Keratinocyte (primary cell): ENCODE measurements at places on chromosomes 6 and 20. TPM values are rescaled to one million over a fixed set of nuclear protein-coding genes. Genes with fewer than 3 reads are reported as not detected.

- H3K4me3 ChIP-seq = no peak overlapping the region
- no peaks in the 10 kb centered on the region for H3K36me3 ChIP-seq
- no peak overlapping the region for H3K27ac ChIP-seq
- no peak for DNase-seq
- no peaks in the 10 kb centered on the region for H3K4me1 ChIP-seq
- H3K27me3 ChIP-seq = no peaks in the 10 kb centered on the region
These were observed 149.0 kb upstream of the FUT9 start for GRCh38 chr6:95866732-95867131.

GRCh38 chr6:13920552-13920951 lies 4.2 kb upstream of the RNF182 start:
- no peak overlapping the region for H3K4me3 ChIP-seq
- peaks cover 20% of the 10 kb centered on the region for H3K4me1 ChIP-seq
- DNase-seq = no peak
- H3K27me3 ChIP-seq = peaks cover 10% of the 10 kb centered on the region

DNA sequence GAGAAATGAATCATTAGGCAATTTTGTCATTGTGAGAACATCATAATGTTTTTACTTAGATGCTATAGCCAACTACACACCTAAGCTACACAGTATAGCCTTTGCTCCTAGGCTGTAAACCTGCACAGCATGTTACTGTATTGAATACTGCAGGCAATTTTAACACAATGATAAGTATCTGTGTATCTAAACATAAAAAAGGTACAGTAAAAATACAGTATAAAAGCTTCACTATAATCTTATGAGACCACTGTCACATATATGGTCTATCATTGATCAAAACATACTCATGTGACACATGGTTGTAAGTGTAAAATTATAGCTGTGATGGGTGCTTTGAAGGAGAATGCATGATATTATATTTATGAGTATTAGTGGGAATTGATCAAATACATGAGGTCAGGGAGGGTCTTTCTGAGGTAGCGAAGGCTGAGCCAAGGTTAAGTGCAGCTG lies 29.2 kb upstream of the CCN2 start:
- H3K36me3 ChIP-seq = no peaks in the 10 kb centered on the region
- DNase-seq = no peak
- H3K27ac ChIP-seq = no peak overlapping the region
- H3K4me1 ChIP-seq = no peaks in the 10 kb centered on the region

- no peak overlapping the region for H3K4me3 ChIP-seq
- H3K36me3 ChIP-seq = peaks cover 23% of the 10 kb centered on the region
- H3K27ac ChIP-seq = no peak overlapping the region
- no peaks in the 10 kb centered on the region for H3K27me3 ChIP-seq
These were observed 1.5 kb upstream of the ADNP start for GRCh38 chr20:50932691-50933280.

GRCh38 chr6:119960036-119960435 lies 610.5 kb upstream of the MAN1A1 start:
- no peak overlapping the region for H3K27ac ChIP-seq
- H3K4me1 ChIP-seq = no peaks in the 10 kb centered on the region
- H3K4me3 ChIP-seq = no peak overlapping the region
- DNase-seq = no peak

GRCh38 chr6:64505312-64505711 lies 869.7 kb downstream of the PHF3 start:
- no peaks in the 10 kb centered on the region for H3K36me3 ChIP-seq
- DNase-seq = no peak
- H3K4me1 ChIP-seq = no peaks in the 10 kb centered on the region
- H3K27ac ChIP-seq = no peak overlapping the region
- no peaks in the 10 kb centered on the region for H3K27me3 ChIP-seq

GRCh38 chr6:165961233-165961632 lies 206.4 kb downstream of the TBXT start:
- no peaks in the 10 kb centered on the region for H3K36me3 ChIP-seq
- DNase-seq = no peak
- no peak overlapping the region for H3K4me3 ChIP-seq
- no peaks in the 10 kb centered on the region for H3K4me1 ChIP-seq
- no peak overlapping the region for H3K27ac ChIP-seq

- no peak overlapping the region for H3K27ac ChIP-seq
- H3K27me3 ChIP-seq = no peaks in the 10 kb centered on the region
- H3K36me3 ChIP-seq = no peaks in the 10 kb centered on the region
- H3K4me1 ChIP-seq = no peaks in the 10 kb centered on the region
These were observed 374.7 kb downstream of the ZFAND3 start for GRCh38 chr6:38194282-38194572.

- no peaks in the 10 kb centered on the region for H3K27me3 ChIP-seq
- no peak overlapping the region for H3K27ac ChIP-seq
- no peaks in the 10 kb centered on the region for H3K36me3 ChIP-seq
- H3K4me1 ChIP-seq = no peaks in the 10 kb centered on the region
- no peak for DNase-seq
These were observed 9.4 kb upstream of the RAET1E start for GRCh38 chr6:149907317-149907716.

GRCh38 chr20:10228330-10228729 lies 9.7 kb downstream of the SNAP25 start:
- peaks cover 4% of the 10 kb centered on the region for H3K27me3 ChIP-seq
- no peaks in the 10 kb centered on the region for H3K4me1 ChIP-seq
- no peak overlapping the region for H3K27ac ChIP-seq
- DNase-seq = no peak

DNA sequence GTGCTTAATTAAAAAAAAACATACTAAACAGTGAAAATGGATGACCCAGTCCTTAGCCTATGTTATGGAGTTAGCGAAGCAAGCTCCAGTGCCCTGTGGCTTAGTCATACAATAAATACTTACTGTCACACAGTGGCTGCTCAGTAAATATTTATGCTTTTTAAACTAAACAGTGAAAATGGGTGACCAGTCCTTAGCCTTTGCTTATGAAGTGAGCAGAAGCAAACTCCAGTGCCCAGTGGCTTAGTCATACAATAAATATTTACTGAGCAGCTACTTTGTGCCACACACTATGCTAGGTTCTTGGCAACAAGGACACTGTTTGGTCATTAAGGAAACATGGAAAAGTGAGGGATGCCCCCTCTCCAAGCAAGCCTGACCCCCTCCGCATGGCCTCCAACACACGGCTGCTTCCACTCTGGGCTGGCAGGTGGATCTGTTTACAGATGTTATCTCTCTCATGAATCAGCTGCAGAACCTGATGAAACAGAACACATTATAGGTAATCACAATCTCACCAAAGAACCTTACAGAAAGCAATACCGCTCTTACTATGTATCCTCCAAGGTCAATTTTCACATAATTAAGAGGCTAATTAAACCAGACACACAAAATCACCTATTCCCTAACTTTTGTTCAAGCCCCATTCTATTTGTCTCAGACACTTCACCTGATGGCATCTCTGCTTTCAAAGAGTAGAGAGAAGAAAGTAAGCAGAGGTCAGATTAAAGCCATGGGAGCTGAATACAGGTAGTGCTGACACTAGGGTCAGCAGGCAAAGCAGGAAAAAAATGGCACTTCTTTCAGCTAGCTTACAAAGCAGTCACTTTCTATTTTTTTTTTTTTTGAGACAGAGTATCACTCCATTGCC lies 27.3 kb downstream of the CDK5RAP1 start:
- H3K4me3 ChIP-seq = no peak overlapping the region
- peaks cover 20% of the 10 kb centered on the region for H3K4me1 ChIP-seq
- no peak for DNase-seq
- peak overlapping the region; percentile 80 for H3K27ac ChIP-seq
- peaks cover 16% of the 10 kb centered on the region for H3K36me3 ChIP-seq

GRCh38 chr20:6623989-6624388 lies 143.5 kb upstream of the BMP2 start:
- no peaks in the 10 kb centered on the region for H3K36me3 ChIP-seq
- no peak for DNase-seq
- no peak overlapping the region for H3K4me3 ChIP-seq
- no peaks in the 10 kb centered on the region for H3K27me3 ChIP-seq

GRCh38 chr6:14635195-14635594 lies 517.6 kb downstream of the CD83 start:
- H3K4me3 ChIP-seq = no peak overlapping the region
- no peaks in the 10 kb centered on the region for H3K27me3 ChIP-seq
- no peaks in the 10 kb centered on the region for H3K36me3 ChIP-seq
- H3K27ac ChIP-seq = no peak overlapping the region
- peaks cover 9% of the 10 kb centered on the region for H3K4me1 ChIP-seq

DNA sequence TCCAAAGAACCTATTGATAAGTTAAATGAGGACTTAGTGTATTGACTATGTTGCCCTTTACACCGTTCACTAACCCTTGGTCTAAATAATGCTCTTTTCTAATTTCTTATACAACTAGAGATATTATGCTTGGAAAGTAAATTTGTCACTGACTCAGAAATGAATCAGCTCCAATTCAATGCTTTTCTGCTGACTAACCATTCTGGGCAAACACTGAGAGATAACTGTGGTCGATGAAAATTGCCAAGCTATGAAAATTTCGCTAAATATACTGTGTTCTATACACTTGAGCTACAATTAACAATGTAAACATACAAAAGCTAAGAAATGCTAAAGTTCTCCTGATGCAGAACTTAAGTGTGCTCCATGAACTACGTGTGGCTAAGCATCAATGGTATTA lies 23.1 kb upstream of the FBXO9 start:
- no peaks in the 10 kb centered on the region for H3K36me3 ChIP-seq
- H3K4me1 ChIP-seq = peaks cover 24% of the 10 kb centered on the region
- peak; percentile 33 for DNase-seq
- H3K4me3 ChIP-seq = no peak overlapping the region
- H3K27me3 ChIP-seq = no peaks in the 10 kb centered on the region

DNA sequence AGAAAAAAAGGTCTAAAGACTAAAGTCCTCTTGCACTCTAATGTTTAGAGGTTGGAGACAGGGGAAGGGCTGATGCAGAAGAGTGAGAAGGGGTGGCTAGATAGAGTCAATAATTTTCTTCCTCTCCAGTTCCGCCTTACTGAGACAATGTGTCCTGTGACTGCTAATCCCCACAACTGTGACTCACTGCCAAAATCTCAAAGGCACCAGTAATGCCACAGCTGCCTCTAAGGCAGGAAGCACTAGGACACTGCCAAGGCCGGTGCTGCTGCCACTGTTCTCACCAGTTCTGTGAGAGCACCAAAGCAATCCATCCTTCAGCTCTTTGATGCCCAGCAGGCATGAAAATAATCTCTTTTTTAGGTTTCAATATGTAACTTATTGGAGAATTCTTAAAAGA lies 701.9 kb upstream of the MAP3K7 start:
- no peak for DNase-seq
- H3K27ac ChIP-seq = no peak overlapping the region
- H3K4me3 ChIP-seq = no peak overlapping the region
- no peaks in the 10 kb centered on the region for H3K36me3 ChIP-seq
- H3K27me3 ChIP-seq = no peaks in the 10 kb centered on the region

DNA sequence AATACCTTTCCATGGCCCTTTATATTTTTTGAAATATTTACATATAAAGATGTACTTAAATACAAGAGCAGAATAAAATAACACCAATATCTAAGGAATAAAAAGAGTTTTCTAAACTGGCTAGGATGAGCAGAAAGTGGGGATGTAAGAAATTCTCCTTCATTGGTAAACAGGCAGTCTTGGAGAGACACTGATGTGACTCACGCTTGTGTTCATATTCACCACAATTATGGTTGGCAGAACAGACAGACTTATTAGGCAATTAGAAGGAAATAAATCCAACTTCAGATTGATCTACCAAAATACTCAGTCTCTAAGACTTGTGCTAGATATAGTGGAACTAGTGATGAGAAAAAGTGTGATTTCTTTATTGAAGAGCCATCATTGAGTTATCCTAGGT lies 463.7 kb downstream of the CDC5L start:
- no peak for DNase-seq
- no peaks in the 10 kb centered on the region for H3K27me3 ChIP-seq
- no peak overlapping the region for H3K4me3 ChIP-seq
- no peaks in the 10 kb centered on the region for H3K36me3 ChIP-seq
- H3K27ac ChIP-seq = no peak overlapping the region

DNA sequence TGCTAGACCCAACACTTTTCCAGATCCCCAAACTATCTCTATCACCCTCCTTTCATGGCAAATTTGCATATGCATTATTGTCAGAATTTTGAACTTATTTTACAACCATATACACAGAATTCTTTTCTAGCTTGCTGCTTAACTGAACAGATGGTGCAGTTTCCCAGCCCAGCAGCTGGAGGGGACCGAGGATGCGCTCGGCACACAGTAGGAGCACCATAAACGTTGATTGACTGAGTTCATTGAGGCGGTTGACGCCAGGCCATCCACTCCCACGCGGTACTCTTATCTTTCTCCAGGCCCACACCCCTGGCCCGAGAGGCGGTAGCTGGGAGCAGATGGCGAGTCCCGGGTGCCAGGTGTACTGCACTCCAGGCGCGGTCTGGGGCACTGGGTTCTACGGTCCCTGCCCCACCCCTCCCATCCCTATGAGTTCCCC lies 6.8 kb upstream of the SOX4 start:
- no peak for DNase-seq
- peaks cover 11% of the 10 kb centered on the region for H3K4me1 ChIP-seq
- H3K4me3 ChIP-seq = peak overlapping the region; percentile 44

GRCh38 chr6:36938536-36938935 lies 16.0 kb upstream of the PI16 start:
- no peak for DNase-seq
- no peaks in the 10 kb centered on the region for H3K36me3 ChIP-seq

DNA sequence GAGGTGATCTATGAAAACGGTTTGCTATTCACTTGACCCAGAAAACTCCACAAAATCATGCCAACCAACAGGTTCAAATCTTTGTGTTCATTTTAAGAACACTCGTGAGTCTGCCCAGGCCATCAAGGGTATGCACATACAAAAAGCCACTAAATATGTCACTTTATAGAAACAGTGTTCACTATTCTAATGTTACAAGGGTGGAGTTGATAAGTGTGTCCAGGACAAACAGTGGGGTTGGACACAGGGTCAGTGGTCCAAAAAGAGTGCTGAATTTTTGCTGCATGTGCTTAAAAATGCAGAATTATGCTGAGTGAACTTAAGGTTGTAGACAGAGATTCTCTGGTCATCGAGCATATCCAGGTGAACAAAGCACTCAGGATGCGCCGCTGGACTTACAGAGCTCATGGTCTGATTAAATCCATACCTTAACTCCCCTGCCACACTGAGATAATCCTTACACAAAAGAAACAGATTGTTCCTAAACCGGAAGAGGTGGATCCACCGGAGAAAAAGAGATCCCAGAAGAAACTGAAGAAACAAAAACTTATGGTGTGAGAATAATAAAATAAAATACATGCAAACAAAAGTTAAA lies 23.5 kb downstream of the KIAA0408 start:
- no peak overlapping the region for H3K4me3 ChIP-seq
- H3K36me3 ChIP-seq = no peaks in the 10 kb centered on the region
- H3K27ac ChIP-seq = no peak overlapping the region
- no peak for DNase-seq
- H3K27me3 ChIP-seq = no peaks in the 10 kb centered on the region

GRCh38 chr6:146878168-146878951 lies 279.6 kb downstream of the ADGB start:
- H3K36me3 ChIP-seq = no peaks in the 10 kb centered on the region
- no peak overlapping the region for H3K27ac ChIP-seq
- H3K4me1 ChIP-seq = no peaks in the 10 kb centered on the region
- H3K4me3 ChIP-seq = no peak overlapping the region

- H3K4me1 ChIP-seq = no peaks in the 10 kb centered on the region
- H3K36me3 ChIP-seq = no peaks in the 10 kb centered on the region
- H3K4me3 ChIP-seq = no peak overlapping the region
These were observed 51.2 kb upstream of the GPR31 start for GRCh38 chr6:167208819-167209576.

RPS6KA2 gene
- polyA plus RNA-seq = 8.2 to 10.4 TPM (median 9.2 TPM) in 3 replicates

CST7 gene
- polyA plus RNA-seq = not detected in 3 replicates

RAD21L1 gene
- polyA plus RNA-seq = 0.06 TPM in 1 of 3 replicates, not detected in the others
